ENCODE measurements at places on chromosomes 12 and 14.

DNA sequence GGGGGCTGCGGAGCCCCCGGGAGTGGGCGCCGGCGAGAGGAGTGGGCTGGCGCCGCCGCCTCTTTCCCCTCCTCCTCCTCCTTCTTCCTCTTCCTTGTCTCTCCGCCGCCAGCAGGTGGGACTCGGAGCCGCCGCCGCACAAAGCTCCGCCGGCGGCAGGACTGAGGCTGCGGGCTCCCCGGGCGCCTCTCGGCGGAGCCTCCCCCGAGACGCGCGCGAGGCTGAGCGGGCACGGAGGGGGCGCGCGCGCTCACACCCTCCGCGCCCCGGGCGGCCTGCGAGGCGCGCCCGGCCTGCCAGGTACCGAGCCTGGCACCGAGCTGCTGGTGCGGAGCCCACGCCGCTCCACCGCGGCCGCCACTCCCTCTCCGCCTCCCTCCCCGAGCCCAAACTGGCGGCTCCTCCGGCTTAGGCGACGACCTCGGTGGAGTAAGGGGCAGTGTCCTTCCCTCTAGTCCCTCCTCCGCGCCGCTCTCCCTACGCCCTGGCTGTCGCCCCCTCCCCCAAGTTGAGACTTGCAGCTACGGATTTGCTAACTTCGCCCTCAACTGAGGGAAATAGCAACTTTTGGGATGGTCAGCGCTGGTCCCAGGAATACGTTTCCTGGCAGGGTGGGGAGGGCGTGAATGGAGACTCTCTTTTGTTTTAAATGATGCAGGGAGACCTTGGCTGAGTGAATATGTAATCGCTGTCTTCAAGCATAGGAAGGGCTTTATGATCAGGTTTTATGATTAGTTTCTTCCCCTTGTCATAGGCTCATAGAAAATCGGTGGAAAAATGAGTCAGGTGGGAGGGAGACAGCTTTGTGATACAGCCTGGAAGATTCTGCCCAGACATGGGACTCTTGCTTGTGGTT, 199.5 kb upstream of the CAND1 start:
- no peak for DNase-seq

DNA sequence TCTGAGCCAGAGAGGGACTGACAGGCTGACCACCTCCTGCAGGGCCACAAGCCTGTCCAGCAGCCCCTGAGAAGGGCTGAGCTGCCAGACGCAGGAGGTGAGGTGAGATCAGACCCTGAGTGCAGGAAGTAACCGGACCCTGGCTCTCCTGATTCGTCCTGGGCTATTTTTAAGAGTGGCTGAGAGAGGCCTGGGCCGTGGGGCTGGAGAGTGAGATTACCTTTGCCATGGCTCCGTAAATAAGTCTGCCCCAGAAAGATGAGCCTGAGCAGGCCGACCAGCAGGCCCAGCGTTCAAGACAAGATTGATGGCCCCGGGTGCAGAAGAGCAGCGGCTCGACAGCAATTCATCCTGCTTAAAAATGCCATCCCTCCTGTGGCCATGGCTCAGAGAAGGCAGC, 54.2 kb downstream of the SPTB start:
- no peak for DNase-seq

GRCh38 chr12:115240251-115240650, 556.3 kb upstream of the TBX3 start:
- DNase-seq: no peak

DNA sequence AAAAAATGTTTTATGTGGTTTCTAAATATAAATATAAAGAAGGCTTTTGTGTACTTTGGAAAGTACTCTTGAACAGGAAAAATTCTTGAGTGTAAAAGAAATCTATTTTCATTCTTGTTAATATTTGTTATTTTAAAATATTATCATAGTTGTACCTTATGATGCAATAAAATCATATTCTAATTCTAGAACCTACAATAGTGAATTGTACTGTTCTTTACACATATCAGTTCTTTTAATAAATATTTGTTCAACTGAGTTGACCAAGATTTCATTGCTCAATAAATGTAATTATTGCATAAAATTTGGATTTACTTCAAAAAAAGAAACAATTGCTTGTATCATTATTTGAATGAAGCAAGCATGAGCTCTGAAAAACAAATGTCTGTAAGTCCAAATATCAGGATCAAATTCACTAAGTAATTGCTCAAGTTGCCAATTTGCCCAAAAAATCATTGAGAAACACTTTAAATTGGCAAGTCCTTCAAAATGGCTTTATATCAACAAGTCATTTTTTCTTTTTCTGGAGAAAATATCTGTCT, 191.6 kb upstream of the SLC16A7 start:
- no peak for DNase-seq

DNA sequence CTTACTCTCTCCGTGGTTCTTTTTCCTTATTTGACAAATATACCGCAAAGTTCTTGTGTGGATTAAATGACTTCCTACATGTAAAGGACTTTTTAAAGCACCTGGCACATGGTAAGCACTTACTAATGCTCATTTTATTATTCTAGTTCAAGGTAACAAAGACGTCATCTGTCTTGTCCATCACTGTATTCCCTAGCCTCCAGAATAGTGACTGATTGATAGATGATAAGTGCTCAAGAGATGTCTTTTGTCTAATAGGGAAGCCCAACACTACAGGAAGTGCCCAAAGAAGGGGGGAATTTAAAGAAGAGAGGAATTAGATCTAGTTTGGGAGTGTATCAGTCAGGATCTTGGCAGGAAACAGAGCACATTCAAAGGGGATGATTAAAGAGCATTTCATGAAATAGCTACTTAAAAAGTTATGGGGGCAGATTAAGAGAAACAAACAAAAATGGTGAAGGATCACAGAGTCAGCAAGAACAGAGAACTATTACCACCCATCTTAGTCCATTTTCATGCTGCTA, 151.9 kb downstream of the GXYLT1 start:
- DNase-seq: no peak

DNA sequence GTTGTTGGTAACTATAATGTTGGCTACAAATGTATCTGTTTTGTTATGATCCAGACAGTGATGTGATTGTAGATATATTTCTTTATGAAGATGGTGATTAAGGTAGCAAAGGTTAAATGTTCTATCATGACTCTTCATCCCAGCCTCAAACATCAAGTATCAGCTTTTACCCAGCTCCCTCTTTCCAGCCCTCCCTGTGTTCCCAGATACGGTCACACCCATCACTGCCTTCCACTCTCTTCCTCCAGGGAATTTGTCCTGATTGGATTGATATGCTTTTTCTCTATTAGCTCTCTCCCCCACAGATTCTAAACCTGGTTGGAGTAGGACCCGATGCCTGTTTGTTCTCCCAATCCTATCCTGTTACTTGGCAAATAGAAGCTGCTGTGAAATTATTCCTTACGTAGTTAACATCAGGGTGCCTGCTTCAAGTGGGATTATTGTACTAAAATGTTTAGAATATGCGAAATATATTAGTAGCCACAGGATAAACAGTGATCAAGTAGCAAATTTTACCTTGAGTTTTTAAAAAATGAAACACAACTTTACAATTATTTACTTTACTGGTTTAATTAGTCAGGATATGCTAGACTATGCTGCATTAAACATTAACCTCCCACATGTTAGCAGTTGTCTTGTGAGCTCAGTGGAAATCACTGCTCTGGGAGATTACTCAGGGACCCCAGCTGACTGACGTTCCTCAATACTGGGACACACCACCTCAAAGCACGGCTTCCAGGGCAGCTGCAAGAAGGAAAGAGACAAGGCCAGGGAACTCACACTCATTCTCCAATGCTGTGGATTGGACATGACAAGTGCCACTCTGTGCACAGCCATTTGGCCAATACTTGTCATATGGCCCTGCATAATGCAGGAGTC, 165.3 kb downstream of the ALX1 start:
- DNase-seq: no peak

- no peak for DNase-seq
Measured at GRCh38 chr14:66046035-66046434, 440.1 kb upstream of the CCDC196 start.

- no peak for DNase-seq
Measured at GRCh38 chr14:89185919-89186855, 230.8 kb downstream of the FOXN3 start.

DNA sequence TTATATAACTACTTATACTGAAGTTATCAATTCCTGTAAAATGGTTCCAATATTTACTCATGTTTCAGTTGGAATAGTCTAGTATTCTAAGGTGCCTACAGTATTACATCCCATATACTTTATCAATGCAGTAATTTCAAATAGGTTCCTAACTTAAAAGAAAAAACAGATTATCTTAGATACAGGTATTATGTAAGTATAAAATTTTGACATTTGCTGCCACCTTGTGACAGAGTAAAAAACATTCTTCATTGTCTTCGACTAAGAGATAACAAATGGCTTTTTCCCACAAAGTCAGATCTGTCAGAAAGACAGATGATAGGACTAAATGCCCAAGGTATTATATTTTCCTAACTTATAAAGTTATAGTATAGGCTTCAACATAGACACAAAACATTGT, 78.7 kb downstream of the TXNDC16 start:
- DNase-seq: no peak

- DNase-seq: no peak
Measured at GRCh38 chr14:91005716-91006115, 54.7 kb downstream of the RPS6KA5 start.

GRCh38 chr12:5748027-5748426, 197.0 kb downstream of the ANO2 start:
- DNase-seq: no peak

GRCh38 chr12:132386926-132387497, 57.6 kb upstream of the GALNT9 start:
- DNase-seq: no peak

- DNase-seq: no peak
Measured at GRCh38 chr12:90938451-90938850, 16.5 kb downstream of the CCER1 start.

DNA sequence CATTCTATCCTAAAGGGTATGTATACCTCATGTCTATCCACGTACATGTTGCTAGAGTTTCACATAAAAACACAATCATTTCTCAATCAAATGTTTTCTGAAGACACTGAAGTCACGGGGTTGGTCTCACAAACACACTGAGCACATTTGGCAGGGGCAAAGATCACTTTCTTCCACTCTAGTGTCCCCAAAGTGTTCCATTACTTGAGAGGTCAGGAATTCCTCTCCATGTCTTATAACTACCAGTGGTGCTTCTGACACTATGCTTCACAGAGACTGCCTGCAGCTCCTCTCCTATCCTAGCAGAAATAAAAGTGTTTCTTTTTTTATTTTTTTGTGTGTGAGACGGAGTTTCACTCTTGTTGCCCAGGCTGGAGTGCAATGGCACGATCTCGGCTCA, 19.1 kb downstream of the ZFYVE1 start:
- no peak for DNase-seq

- DNase-seq: no peak
Measured at GRCh38 chr12:14654416-14654815, 42.0 kb downstream of the GUCY2C start.

DNA sequence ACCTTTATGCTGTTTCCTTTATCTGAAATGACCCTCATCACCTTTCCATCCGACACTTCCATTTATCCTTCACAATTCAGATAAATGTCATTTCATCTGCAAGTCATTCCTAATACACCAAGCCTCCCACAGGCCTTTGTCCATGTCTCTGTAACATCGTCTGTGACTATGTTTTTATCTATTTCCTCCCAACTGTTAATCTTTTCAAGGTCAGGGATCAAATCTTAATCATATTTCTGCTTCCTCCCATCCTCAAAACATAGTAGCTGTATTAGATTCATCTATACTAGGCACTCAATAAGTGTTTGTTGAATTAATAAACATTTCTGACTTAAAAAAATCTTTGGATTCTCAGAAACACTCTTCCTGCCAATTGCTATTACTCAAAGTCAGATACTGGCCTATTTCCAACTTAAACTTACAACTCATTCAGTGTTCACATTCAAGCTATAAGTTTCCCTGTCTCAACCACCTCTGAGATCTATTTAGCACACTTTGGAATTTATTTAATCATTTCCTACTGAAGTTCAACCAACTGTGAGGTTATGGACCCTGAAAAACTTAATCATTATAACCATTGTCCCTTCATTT, 100.2 kb upstream of the ALX1 start:
- DNase-seq: no peak

- no peak for DNase-seq
Measured at GRCh38 chr12:94678849-94679248, 28.5 kb upstream of the TMCC3 start.

GRCh38 chr12:89697296-89697695, 11.3 kb downstream of the ATP2B1 start:
- no peak for DNase-seq

GRCh38 chr12:91327889-91328288, 145.3 kb upstream of the DCN start:
- no peak for DNase-seq

GRCh38 chr12:118402251-118402650, 25.9 kb downstream of the SUDS3 start:
- no peak for DNase-seq

All from activated T-helper 2 cell treated with anti-CD3 and anti-CD28 coated beads, Interferon-gamma antibody, Interleukin-2, Interleukin-4, amounts not matched to agents 10 μg/mL and 5 μg/mL and 100 μg/mL, durations not matched to agents 14 hours and 24 hours and 36 hours (primary cell).